Stimulated activated CD4-positive, alpha-beta T cell treated with anti-CD3 and anti-CD28 coated beads, Interleukin-2, amount 100 ng/mL, for 48 hours (primary cell): ENCODE measurements at places on chromosomes 1 and 21.

DNA sequence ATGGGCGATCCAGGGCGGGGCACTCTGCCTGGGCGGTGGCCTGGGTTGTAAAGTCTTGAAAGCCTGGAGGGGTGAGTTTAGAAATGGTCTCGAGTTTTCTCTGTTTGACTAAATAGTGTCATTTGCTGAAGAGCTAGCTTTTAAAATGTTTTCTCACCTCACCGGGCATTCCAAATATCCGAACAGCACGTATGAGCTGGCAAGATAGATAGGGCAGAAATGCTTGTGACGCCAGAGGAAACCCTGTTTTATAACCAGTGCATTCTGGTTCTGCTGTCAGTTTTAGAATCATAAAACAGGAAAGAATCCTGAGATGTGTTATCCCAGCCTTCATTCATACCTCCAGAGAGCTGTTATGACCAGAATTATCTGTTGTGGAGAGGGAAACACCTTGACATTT, 725 bp downstream of the RTCA start:
- no peak for DNase-seq

GRCh38 chr1:33428661-33429060, 2.2 kb downstream of the PHC2 start:
- no peak for DNase-seq

DNA sequence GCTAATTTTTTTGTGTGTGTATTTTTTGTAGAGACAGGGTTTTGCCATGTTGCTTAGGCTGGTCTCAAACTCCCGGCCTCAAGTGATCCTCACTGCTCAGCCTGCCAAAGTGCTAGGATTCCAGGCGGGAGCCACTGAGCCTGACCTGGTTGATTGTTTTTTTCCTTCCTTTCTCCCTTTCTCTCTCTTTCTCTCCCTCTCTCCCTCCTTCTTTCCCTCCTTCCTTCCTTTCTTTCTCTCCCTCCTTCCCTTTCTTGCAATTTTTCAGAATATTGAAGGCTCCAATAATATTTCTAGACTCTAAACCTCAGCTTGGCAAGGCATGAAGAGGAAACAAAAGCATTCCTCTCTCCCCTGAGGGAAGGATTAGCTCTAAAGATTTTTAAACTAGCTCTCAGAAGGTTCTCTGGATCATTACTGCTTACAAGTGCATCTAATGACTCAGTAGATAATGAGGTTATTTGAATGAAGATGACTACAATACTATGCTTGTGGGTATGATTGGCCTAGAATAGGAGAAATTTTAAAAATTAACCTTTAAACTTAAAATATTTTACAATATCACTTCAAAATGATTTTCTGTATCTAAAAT, 68.5 kb upstream of the GADD45A start:
- no peak for DNase-seq

- DNase-seq = peak; percentile 100
Measured at GRCh38 chr1:958823-959730, at the start of gene NOC2L. Gene NOC2L, minus strand, starts transcription at chr1:959256. Its CDS starts 16 bp downstream, at chr1:959240.
